Motor neuron (in vitro differentiated cells): ENCODE measurements at places on chromosomes 4 and X. TPM values are rescaled to one million over a fixed set of nuclear protein-coding genes. Genes with fewer than 3 reads are reported as not detected.

Gene NSUN7
- 2.1 and 3.2 TPM in 2 replicates for total RNA-seq

Gene CXCL10
- total RNA-seq: not detected in 2 replicates

GRCh38 chrX:125205133-125205917 lies 114.3 kb upstream of the TEX13C start:
- ATAC-seq: peak; percentile 71

DNA sequence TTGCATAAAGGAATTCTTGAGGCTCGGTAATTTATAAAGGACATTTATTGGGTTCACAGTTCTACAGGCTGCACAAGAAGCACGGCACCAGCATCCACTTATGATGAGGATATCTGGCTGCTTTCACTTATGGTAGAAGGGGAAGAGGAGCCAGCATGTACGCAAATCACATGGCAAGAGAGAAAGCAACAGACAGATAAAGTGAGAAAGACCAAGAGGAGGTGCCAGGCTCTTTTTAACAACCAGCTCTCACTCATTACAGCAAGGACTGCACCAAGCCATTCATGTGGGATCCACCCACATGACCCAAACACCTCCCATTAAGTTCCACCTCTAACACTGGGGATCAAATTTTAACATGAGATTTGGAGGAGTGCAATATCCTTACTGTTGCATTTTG lies 1198.2 kb downstream of the ADGRL3 start:
- ATAC-seq: no peak
